Psoas muscle (tissue), 8 donors: ENCODE measurements at places on chromosomes 16 and 17. TPM values are rescaled to one million over a fixed set of nuclear protein-coding genes. Genes with fewer than 3 reads are reported as not detected.
A peak's percentile ranks its signal among the peaks of the same experiment; 100 is the strongest.

GRCh38 chr17:20066253-20066652, 57.1 kb downstream of the SPECC1 start:
- no peaks in the 10 kb centered on the region for H3K27me3 ChIP-seq
- no peaks in the 10 kb centered on the region for H3K4me1 ChIP-seq
- H3K27ac ChIP-seq = peak overlapping the region; percentile 31
- H3K4me3 ChIP-seq = no peak overlapping the region

- no peaks in the 10 kb centered on the region for H3K4me1 ChIP-seq
- H3K36me3 ChIP-seq = no peaks in the 10 kb centered on the region
- H3K4me3 ChIP-seq = no peak overlapping the region
Observed at GRCh38 chr17:14196377-14196997, 40.2 kb downstream of the CDRT15 start.

GRCh38 chr16:19142939-19143598, 25.0 kb upstream of the SYT17 start:
- H3K27ac ChIP-seq = no peak overlapping the region
- no peaks in the 10 kb centered on the region for H3K36me3 ChIP-seq
- H3K27me3 ChIP-seq = no peaks in the 10 kb centered on the region
- no peak overlapping the region for H3K4me3 ChIP-seq
- no peak for DNase-seq

- H3K4me3 ChIP-seq = no peak overlapping the region
- H3K36me3 ChIP-seq = no peaks in the 10 kb centered on the region
- no peak overlapping the region for H3K27ac ChIP-seq
- H3K4me1 ChIP-seq = no peaks in the 10 kb centered on the region
- peak; percentile 87 for DNase-seq
Observed at GRCh38 chr16:80899809-80900592, 95.6 kb upstream of the CDYL2 start.

DNA sequence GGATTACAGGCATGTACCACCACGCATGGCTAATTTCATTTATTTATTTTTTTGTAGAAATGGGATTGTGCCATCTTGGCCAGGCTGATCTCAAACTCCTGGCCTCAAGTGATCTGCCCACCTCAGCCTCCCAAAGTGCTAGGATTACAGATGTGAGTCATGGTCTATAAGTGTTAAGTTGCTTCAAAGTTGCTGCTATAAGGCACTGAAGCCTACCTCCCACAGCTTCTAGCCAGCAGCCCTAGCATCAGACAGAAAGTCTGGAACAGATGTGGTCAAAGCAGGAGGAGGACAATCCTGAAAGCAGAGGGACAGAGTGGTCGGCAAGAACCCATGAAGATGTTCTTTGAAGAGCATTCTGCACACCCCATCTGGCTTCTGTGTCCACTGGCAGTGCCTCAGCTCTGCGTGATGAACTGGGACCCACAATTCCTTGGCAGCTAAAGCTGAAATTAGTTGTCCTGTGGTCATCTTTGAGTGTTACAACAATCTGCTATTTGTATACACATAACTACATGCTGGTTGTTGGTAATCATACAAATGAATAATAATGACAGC, 11.2 kb downstream of the MAP3K14 start:
- no peaks in the 10 kb centered on the region for H3K27me3 ChIP-seq
- no peak overlapping the region for H3K4me3 ChIP-seq
- peaks cover 86% of the 10 kb centered on the region for H3K4me1 ChIP-seq
- H3K36me3 ChIP-seq = no peaks in the 10 kb centered on the region
- no peak for DNase-seq
- H3K27ac ChIP-seq = peak overlapping the region; percentile 96

DNA sequence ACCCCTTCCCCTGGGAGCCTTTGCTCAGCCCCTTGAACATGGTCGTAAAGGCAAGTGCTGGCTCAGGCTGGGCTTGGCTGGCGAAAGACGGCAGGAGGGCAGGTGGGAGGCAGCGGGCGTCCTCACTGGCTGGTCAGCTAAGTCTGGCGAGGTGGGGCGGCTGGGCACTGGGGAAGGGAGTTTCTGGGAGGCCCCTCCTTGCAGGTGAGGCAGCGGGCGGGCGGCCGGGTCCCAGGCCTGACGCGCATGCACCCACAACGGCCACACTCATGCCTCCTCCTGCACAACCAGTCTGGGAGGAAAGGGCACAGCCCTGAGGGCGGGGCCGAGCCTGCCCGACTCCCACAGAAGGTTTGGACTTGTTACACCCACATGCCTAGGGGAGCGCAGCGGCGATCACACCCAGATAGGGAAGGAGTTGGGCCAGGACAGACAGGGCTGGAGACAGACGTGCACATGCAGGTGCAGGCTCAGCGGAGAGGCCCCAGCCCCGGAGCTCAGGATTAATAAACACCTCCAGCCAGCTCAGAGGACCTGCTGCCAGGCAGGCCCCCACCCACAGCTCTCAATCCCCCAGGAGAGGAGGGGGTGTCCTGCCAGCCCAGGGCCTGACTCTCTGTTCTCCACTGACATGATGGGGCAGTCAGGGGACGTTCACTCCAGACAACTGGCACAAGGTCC, at the start of gene EVPL:
Gene EVPL (minus strand): TSS at position 148 of the 681 bp plus-strand sequence. CDS start 108 bp downstream, at position 40.
- H3K27ac ChIP-seq = no peak within 1 kb of the TSS
- no peak for DNase-seq

DNA sequence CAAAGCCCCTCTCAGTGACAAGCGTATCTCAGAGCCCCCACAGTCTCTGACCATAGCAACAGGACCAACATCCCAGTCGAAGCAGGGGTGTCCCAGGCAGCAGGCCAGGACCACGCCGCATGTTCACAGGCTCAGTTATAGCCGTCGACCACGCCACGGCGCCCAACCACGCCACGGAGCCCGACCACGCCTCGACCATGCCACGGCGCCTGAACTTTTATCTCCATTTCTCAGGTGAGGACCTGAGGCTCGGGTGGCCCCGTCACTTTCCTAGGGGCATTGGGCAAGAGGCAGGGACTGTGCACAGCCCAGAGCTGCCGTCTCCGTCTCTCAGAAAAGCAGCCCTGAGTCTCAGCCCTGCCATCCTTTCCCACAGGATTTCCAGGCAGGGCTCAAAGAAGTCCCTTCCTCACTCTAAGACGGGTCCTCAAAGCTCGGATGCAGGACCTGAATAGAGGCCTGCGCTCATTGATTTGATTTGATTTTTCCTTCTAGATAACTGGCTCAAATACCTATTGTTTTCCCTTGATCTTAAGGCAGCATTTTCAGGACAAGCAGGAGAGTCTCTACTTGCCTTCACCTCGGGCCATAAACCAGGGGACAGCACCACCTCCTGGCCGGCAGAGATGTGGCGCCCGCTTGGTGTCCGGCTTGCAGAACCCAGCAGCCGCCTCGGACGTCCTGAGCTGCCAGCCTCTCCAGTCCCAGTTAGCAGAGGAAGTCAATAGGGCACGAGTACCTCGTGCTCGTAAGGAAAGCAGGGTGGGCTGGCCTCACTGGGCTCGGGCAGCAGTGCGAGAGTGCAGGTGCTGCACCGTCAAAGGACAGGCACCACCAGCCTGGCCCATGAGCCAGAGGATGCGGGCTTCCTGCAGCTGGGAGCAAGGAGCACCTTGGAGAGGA, 38.8 kb downstream of the C16orf95 start:
- H3K4me3 ChIP-seq = no peak overlapping the region
- H3K4me1 ChIP-seq = no peaks in the 10 kb centered on the region
- no peaks in the 10 kb centered on the region for H3K27me3 ChIP-seq
- H3K27ac ChIP-seq = no peak overlapping the region
- H3K36me3 ChIP-seq = no peaks in the 10 kb centered on the region
- DNase-seq = peak; percentile 83

GRCh38 chr17:42819939-42820535, 4.0 kb downstream of the BECN1 start:
- H3K27me3 ChIP-seq = no peaks in the 10 kb centered on the region
- DNase-seq = peak; percentile 80
- H3K27ac ChIP-seq = no peak overlapping the region
- H3K4me1 ChIP-seq = peaks cover 12% of the 10 kb centered on the region
- H3K4me3 ChIP-seq = no peak overlapping the region

DNA sequence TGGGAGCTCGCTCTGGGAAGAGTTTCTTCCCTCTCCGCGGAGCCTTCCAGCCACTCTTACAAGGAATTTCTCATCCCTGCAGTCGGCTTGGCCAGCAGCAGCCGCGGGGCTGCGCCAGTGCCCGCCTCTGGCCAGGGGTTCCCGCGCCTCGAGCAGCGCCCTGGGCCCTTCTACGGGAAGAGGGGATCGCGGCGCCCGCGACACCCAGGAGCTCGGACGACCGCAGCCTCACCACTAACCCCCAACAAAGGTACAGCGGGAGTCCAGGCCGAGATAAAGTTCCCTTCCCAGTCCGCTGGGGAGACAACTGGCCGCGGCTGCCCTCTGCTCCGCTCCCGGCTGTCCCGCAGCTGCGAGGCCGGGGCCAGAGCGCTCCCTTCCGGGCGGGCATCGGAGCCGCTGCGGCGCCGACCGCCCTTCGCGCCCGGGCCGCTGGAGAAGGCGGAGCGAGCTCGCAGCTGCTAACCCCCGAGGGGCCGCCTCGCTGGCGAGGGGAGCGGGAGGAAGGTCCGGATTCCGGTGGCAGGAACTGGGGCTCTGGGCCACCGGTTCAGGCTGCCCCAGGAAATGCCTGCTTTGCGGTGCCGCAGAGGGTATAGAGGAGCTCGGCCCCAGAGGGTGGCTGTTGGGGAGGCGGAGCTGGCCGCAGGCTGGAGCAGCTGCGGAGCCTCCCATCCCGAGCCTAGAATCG, 3.6 kb upstream of the HS3ST3B1 start:
- DNase-seq = peak; percentile 67
- no peaks in the 10 kb centered on the region for H3K36me3 ChIP-seq

DNA sequence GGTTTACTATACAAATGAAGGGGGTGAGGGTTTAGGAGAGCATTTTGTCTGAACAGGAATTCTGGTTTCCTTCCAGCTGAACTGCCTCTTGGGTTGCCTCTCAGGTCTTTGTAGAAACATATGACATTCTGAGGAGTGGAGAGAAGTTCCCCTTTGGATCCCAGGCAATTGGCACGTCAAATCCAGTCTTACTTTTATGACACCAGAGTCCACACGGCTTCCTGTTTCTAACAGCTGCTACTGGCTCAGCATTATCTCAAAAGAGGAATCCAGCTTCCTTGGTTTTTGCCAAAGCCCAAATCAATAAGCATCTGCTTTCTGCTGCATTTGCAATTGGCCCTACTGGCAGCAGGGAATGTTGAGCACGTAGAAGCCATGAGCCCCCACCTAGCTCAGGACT, 97.6 kb upstream of the FAM20A start:
- H3K36me3 ChIP-seq = no peaks in the 10 kb centered on the region
- DNase-seq = no peak
- no peaks in the 10 kb centered on the region for H3K4me1 ChIP-seq
- no peak overlapping the region for H3K27ac ChIP-seq
- no peak overlapping the region for H3K4me3 ChIP-seq

DNA sequence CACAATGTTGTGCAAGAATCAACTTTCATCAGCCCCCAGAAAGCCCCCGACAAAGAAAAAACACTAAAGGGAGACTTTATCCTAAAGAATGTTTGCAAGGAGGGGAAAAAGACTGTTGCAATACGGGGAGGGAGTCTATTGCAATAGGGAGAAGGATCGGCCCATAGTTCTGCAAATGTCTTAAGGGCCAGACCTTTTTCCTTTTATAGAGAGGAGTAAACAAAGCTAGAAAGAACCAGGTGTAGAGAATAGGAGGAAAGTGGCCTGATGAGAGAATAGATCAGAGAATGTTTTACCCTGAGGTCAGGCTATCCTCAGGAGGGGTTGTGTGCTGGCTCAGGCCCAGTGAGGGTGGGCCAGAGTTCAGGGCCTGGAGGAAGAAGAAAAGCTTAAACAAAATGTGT, 8.7 kb upstream of the CAVIN1 start:
- no peak for DNase-seq
- H3K27me3 ChIP-seq = no peaks in the 10 kb centered on the region
- H3K36me3 ChIP-seq = no peaks in the 10 kb centered on the region
- H3K27ac ChIP-seq = no peak overlapping the region
- H3K4me3 ChIP-seq = no peak overlapping the region

GRCh38 chr17:37130984-37131446, 182.3 kb downstream of the AATF start:
- no peak overlapping the region for H3K27ac ChIP-seq
- no peak for DNase-seq
- no peaks in the 10 kb centered on the region for H3K27me3 ChIP-seq
- H3K36me3 ChIP-seq = no peaks in the 10 kb centered on the region
- H3K4me3 ChIP-seq = no peak overlapping the region

DNA sequence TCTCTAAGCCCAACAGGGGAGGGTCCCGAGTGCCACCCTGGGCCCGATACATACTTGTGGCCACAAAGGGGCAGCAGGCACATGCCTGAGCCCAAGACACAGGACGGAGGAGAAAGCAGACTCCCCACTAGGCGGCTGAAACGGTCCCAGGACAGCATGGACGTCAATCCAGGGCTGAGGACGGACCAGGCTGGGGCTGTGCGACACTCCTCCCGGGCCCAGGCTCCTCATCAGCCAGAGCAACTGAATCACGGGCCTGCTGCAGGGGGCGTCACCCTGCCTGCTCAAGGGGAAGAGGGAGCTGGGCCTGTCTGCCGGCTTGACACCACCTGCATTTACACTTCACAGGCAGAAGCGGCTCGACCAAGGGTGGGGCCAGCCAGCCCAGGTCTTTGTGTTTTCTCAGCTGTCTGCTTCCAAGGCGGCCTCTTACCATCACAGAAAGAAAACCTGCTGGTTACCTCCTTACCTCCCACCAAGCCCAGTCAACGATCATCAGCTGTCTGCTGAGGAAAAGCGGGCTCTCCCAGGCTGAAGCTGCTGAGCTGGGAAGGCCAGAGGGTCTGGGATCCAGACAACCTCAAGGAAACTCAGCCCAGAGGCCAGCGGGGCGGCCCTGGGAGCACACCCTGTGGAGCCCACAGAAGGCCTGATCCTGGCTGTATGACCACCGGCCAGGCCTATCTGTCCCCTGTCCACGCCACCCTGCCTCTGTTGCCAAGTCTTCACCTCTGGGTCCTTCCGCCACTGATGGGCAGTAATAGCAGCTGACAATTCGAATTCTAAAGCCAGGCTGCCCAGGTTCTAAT, 26.4 kb downstream of the KIFC3 start:
- no peaks in the 10 kb centered on the region for H3K36me3 ChIP-seq
- no peak overlapping the region for H3K4me3 ChIP-seq
- no peaks in the 10 kb centered on the region for H3K27me3 ChIP-seq
- DNase-seq = peak; percentile 85

GRCh38 chr16:17658881-17659280, 188.1 kb upstream of the XYLT1 start:
- H3K4me3 ChIP-seq = no peak overlapping the region
- H3K4me1 ChIP-seq = no peaks in the 10 kb centered on the region

Gene NOG
- 8.5 TPM for total RNA-seq

Gene TMEM235
- not detected for total RNA-seq

Gene VKORC1
- 15.9 TPM for total RNA-seq

Gene CCL4L2
- not detected for total RNA-seq

Gene SLC13A2
- not detected for total RNA-seq
